CD4-positive, alpha-beta T cell treated with Interleukin-1 beta for 1 hour (primary cell): ENCODE measurements at places on chromosomes 7 and 10.

- no peak for DNase-seq
These were observed 117.2 kb downstream of the RAB11FIP2 start for GRCh38 chr10:117929327-117930067.

- DNase-seq, result no peak
These were observed 53.3 kb downstream of the AKAP9 start for GRCh38 chr7:91993976-91994375.

DNA sequence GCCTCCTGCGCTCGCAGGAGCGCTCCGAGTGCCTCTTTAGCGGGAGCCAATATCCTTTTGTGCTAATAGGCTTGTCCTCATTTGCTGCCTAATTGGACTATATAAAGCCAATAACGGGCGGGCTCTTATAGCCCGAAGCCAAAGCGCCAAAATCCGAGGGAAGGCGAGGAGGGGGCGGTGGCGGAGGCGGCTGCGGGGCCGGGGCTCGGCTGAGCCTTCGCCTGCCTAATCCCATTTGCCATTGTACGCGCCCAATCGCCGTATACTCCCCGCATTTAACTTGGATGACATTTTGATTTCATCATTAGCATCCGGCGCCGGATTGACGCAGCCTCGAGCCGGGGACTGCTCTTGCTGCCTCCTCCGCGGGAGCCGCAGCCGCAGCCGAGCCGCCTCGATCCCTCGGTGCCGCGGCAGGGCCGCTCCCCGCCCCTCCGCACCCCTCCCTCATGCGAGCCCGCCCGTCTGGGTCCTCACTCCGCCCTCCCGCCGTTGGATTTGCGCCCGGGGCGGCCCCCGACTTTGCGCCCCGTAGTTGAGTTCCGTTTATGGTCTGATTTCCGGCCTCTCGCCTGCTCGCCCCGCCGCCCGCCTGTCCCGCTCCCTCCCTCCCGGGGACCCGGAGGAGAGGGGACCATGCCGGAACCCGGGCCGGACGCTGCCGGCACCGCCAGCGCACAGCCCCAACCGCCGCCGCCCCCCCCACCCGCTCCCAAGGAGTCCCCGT is at the start of gene HMX3:
Gene HMX3 (plus strand): TSS at position 556 of the 727 bp plus-strand sequence. CDS start 81 bp downstream, at position 637.
- DNase-seq, result peak; percentile 23

GRCh38 chr7:69739931-69740431 is 141.7 kb downstream of the AUTS2 start:
- peak; percentile 2 for DNase-seq

- DNase-seq, result no peak
These were observed 174.9 kb upstream of the HPS1 start for GRCh38 chr10:98621630-98622029.

GRCh38 chr10:7350541-7351195 is 60.2 kb downstream of the SFMBT2 start:
- DNase-seq, result no peak

GRCh38 chr7:111018960-111019736 is 71.8 kb upstream of the LRRN3 start:
- DNase-seq, result no peak

DNA sequence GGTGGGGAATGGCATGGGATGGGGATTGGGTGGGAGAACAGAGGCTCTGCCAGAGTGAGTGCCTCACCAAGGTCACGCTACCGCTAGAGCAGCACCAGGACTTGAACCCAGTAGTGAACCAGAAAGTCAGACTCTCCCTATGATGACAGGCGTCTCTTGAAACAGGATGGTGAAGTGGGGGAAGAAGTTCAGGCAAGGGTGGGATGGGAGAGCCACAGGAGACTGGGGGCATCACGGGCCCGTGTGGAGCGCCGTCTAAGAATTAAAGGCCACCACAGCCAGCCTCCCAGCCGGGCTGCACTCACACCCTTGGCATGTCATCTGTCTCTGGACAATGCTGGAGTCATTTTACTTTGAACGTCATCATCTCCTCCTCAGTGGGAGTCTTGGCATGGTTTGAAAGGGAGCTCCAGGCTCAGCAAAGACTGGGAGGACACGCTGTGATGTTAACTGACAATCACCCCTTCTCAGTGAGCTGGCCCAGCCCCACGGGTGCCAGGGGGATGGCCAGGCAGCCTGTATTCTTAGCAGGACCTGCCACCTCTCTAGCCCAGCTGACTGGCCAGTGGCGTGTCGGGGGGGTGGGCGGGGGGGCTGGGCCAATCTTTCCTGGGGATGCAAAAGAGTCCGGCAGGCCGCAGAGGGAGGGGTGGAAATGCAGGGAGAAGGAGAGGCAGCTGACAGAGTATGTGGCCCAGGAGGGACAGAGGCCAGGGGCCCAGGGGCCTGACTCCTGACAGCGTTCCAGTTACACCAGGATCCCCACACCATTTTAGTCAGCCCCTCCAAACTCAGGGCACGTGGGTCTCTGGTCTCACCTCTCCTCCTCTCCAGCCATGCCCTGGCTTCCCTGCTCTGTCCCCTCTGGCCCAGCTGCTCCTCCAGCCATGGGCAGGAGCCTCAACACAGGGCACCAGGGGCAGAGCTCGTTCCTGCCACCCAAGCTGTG is 96.2 kb downstream of the VOPP1 start:
- DNase-seq, result no peak

DNA sequence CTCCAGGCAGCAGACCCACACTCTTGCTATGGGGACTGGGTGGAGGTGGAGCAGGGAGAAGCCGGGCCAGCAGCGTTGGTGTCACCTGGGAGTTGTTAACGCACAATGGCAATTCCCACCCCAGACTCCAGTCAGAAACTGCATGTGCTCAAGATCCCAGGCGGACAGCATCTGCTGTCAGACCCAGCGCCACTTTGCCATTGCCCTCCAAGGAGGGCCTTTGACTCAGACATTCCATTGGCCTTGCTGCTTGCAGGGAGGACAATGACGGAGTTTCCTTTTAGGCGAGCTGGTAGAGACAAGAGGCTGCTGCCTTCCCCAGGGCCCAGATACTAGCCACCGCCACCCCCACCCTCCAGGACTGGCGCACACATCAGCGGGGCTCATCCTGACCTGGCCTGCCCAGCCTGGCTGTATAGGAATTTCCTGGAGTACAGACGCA is 34.5 kb downstream of the ZNF775 start:
- no peak for DNase-seq

DNA sequence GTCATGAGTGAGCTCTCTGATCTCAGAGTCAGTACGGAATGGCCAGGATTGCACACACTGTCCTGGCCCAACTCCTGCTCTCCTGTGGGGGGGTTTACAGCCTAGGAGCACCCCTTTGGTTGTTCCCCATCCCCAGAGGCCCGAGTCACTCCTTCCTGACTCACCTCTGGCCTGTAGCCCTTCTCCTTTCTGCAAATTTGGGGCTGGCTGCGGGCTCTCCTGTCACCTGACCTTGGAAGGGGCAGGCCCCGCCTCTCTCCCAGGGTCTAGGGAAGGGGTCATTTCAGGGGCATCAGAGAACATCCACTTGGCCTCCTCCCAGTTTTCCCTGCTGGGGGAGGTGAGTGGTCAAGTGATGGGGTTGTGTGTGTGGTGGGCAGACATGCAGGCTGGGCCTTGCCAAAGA is 1.7 kb downstream of the NYAP1 start:
- no peak for DNase-seq

DNA sequence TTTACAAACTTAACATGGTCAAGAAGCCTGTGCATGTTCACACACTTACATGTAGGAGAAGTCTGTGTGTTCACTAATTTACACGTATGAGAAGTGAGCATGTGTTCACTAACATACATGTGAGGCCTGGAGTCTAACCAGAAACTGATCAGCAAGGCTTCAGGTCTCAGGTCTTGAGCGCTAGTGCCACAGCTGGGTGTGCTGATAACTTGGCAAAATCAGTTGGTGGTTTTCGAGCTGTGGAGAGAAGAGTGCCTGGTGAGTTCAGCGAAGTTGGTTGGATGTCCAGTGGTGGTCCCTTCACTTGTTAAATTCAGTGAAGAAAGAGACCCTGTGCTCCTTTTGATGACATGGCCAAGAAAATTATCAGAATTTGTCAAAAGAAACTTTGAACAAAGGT is 98.7 kb downstream of the CELF2 start:
- DNase-seq, result no peak

DNA sequence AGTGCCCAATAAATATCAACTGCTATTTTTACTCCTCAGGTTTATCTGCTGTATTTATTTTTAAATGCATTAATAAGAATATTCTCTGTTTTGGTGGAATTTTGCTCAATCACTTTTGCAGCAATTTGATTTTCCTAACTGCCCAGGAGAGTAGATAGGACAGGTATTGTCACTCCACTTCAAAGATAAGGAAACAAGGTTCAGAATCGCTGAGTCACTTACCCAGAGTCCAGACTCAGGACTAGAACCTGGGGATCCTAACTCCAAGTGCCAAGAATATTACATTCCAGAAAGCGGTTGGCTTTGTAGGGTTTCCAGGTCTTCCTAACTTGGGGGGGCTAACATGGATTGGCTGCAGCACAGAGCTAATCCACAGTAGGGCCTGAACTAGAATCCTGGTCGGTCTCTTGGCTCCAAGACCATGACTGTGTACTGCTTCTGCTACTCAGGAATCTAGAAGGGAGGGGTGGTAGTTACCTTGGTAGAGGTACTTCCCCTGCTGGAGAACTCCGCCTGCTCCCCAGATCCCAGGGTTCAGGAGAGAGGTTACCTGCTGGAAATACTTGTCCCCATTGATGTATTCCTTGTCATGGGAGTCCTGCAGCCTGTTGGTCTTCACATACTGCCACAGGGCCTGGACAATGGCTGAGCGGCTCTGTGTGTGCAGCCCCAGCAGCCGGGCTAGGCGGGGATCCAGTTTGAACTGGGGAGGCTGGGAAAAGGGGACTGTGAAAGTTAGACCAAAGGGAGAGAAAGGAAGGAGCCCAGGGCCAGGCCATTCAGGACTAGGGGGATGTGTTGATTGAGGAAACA is 7.3 kb downstream of the SMARCD3 start:
- DNase-seq, result no peak

- no peak for DNase-seq
These were observed 456.5 kb downstream of the GATA3 start for GRCh38 chr10:8511026-8511425.

GRCh38 chr10:110171032-110171431 is 36.4 kb upstream of the MXI1 start:
- no peak for DNase-seq

GRCh38 chr7:27689150-27689549 is 26.5 kb upstream of the HIBADH start:
- DNase-seq, result no peak

GRCh38 chr7:327991-328702 is 38.2 kb downstream of the FOXL3 start:
- DNase-seq, result no peak

DNA sequence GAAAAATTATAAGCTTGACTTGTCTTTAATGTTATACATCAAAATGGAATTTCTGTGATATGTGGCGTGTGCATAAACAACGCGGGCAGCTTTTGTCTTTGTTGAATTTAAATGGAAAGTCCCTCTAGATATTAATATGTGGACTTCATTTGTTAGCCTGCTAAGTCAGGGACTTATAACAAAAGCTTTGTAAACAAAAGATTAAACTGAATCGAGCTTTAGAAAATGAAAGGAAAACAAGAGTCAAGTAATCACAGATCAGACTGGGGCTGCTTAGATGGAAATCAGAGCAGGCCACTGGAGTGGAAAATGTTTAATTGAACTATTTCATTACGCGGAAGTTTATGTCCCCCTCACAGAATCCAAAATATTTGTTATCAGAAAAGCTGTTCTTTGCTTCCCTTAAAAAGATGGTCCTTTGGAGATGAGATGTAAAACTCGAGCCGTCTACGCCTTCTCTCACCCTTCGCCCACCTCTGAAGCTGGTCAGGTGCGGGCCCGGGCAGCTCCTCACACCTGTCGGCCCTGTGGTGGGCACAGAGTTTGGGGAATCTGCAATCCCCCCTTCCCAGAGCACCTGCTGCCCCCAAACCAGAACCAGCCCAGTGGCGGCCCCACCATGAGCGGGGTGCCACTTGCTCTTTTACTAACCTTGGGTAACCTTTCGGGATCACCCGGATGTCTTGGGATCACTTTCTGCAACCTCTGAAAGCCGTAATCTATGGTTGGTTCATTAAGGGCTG is 116.2 kb downstream of the EBF3 start:
- no peak for DNase-seq

DNA sequence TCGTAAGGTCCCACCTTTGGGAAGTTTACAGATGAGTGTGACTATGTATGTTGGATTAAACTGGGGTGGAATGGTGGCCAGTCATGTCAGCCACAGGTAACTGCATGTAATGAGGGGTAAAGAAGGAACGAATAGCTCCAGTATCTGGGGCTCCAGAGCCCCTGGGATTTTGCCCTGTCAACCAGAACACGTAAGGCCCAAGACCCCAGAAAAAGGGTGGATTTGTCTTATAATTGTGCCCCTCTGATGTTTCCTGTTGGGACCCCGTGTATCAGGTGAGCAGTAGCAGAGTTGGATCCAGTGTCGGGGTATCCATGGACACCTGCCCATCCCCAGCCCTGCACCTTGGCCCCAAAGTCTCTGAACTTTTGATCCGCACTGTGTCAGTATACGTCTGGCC is 76.9 kb downstream of the ADARB2 start:
- no peak for DNase-seq

GRCh38 chr10:35372329-35372728 is 36.0 kb downstream of the CCNY start:
- no peak for DNase-seq

DNA sequence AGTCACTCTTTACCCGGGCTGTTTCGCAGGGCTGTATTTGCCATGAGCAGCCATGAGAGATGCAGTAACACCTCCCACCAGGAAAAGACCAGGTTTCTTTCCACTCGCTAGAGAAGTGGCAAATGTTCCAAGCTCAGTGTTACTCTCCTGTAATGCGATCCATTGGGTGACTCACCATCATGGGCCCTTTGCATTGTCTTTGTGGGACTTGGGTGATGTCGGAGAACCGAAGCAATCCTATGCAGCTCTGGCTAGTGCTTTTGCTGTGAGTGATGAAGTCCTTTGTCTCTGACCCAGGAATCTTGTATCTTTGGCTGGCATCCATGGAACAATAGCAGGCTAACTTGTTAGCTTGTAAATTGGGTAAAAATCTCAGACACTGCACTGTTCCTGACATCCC is 40.0 kb downstream of the GHRHR start:
- DNase-seq, result no peak

DNA sequence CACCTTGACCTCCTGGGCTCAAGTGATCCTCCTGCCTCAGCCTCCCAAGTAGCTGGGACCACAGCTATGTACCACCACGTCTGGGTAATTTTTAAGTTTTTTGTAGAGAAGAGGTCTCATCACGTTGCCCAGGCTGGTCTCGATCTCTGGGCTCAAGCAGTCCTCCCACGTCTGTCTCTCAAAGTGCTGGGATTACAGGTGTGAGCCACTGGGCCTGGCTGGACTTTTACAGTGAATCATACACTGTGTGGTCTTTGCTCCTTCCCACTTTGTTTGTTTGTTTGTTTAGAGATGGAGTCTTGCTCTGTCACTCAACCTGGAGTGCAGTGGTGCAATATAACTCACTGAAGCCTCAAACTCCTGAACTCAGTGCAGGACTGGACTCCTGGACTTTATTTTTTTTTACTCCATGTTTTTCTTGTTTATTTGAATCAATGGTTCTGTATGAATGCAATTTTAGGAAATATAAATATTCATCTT is 12.5 kb downstream of the PPIA start:
- no peak for DNase-seq
